Activated T-helper 17 cell treated with anti-CD3 and anti-CD28 coated beads, Interleukin-2, amount 50 U/mL, for 72 hours (primary cell): ENCODE measurements at places on chromosomes 1 and 21.
A peak's percentile ranks its signal among the peaks of the same experiment; 100 is the strongest.

DNA sequence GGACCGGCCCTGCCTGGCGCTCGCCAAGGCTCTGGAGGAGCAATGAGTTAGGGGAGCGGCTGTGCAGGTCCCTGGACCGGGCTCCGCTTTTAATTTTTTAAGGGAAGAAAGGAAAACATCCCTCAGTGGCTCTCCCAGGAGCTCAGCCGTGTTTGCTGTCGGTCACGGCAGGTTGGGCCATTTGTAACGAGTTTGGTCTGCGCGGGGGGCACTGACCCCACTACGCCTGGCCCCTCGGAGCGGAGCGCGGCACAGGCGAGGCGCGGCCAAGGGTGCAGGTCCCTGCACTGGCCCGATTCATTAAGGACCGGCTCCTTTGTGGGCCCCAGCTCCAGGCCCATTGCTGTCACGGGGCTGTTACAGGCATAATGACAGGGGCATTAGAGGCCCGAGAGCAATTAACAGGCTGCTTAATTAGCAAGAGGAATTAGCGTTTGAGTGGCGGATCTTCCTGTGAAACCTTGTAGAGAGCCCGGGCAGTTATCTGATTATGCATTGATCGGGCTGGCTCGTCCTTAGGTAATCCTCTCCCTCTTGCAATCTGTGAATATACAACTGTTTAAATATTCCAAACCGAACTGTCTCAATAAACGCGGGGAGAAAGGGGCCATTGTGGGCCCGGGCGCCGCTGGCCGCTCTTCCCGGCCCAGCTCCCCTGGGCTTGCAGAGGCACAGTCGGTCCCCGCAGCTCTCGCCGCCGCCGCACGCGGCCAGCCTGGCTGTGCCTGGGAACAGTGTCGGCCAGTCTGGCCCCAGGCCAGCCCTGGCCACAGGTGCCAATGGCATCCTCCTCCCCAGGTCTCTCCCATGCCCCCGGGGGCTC is 56.8 kb downstream of the PRDM16 start:
- no peak for ATAC-seq

DNA sequence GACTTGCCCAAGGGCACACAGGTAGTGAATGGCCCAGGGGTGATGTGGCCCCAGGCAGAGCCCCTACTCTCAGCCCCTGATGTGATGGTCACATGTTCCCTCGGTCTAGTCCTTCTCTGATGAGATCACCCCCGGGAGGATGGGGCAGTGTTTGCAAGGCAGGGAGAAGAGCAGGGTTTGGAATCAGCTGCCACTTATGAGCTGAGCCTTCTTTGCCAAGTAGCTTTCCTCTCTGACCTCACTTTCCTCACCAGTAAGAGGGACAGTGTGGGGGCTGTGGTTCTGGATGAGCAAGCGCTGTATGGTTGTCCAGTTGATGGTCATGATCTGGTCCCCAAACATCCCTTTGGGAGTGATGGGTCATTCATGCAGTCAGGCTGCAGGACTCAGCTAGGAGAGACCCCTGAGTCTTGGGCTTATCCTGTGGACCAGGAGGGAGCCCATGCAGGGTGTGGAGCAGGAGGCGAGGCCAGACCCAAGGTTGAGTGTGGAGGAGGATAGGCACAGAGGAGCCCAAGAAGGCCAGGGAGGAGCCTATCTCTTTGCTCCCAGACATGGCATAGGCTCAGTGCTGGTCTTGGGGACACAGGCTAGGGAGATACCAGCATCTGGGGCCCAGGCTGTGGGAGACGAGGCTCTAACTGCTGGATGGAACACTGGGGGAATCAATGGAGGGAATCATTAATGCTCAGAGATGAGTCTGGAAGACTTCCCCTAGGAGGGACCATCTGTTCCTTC is 15.9 kb upstream of the PEAR1 start:
- ATAC-seq: no peak

DNA sequence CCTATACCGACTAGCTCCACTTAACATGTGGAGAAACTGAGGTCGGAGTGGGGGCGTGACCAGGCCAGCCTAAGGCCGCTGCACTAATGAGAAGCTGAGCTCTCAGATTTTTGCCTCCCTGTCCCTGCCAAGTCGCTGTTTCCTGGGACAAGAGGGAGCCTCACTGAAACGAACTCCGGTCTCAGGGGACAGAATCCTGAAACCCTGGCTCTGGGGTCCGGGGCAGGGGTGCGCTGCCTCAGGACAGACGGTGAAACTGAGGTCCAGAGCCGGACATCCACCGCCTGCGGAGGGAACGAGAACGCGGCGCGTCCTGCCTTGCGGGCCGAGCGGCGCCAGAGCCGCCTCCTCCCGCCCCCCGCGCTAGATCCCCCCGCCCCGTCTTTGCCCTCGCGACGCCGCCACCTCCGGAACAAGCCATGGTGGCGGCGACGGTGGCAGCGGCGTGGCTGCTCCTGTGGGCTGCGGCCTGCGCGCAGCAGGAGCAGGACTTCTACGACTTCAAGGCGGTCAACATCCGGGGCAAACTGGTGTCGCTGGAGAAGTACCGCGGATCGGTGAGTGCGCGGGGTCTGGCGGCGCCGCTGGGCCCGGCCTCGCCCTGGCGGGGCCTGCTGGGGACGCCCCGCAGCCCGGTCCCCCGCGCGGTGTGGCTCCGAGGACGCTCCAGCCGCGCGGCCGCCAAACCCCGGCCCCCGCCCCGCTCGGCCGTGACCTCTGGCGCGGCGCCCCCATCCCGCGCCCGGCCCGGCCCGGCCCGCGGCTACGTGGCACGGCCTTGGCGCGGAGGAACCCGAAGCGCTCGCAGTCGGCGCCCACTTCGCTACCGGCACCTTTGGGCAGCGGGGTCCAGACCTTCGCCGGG is at the start of gene GPX7:
Gene GPX7, plus strand, starts transcription at position 381 of the 865 bp plus-strand sequence. Its CDS starts 39 bp downstream, at position 420.
- ATAC-seq: peak; percentile 75

- ATAC-seq: no peak
Measured at GRCh38 chr1:56533621-56534020, 45.7 kb downstream of the PLPP3 start.

GRCh38 chr1:47938520-47938919 is 58.7 kb downstream of the TRABD2B start:
- no peak for ATAC-seq

DNA sequence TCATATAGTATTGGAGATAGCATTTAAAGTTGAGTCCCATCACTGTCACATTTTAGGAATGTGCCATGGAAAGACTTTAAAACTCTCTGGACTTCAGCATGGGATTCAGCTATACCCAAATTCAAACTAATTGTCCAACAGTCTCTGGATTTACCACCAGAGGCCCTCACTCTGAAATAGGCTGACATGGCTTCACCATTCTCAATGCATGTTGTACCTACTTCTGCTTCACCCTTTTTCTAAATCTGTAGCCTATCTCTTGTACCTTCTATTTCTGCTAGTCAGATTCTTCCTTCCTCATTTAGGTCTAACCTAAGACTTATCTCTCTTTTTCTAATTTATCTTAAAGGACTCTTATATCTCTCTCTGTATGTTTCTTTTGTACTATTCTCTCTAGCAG is 512.7 kb upstream of the ZRANB2 start:
- no peak for ATAC-seq

DNA sequence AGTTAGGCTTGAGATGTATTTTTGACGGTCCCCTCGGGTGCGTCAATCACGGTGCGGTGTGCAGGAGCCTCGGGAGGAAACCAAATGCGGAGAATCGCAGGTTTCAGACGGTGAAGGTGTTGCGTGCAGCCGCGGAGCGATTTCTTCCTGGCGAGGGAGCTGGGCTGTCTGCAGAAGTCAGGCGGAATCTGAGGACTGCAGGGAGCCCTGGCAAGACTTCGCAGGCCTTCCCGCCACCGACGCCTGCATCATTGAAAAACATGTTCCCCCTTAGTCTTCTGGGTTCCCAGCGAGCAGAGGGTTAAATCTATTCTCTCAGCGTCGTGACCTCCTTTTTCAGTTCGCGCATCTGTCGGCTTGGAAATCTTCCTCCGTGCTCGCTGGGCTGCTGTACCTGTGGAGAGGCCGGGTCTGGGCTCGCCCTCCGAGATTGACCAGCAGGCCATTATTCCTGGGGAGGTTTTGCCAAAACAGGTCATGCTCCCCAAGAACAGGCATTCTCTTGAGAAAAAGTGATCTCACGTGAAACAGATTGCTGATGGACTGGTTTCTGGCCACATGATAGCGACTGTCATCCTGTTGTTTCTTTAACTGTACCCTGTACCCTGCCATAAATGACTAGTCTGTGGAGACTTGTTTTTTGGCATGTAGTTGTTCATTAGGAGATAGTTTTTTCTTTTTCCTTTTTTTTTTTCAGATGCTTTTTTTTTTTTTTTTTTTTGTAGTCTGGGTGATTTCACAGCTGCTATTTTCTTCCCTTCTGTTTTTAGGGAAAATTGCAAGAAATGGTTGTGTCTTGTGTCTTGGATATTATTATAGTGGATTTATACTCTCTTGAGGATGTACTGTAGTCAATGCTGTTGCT is 894 bp downstream of the EPB41 start:
- ATAC-seq: peak; percentile 55

DNA sequence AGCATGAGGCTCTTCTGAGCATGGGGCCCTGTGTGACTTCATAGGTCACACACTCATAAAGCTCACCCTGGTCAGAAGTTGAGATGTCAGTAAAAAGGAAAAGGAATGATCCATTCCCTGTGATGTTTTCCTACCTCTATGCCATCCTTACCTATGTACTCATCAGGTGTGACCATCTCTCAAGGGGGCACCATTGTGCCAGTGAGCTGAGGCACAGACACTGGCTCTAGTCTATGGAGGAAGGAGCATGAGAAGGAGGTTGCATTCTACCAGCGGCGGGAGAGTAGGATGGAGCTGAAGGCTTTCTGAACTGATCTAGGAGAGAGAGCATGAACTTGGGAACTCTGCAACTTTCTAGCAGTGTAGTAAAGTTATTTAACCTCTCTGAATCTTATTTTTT is 65.8 kb upstream of the RGL1 start:
- ATAC-seq: no peak

GRCh38 chr21:25687787-25688186 is 46.9 kb downstream of the ATP5PF start:
- ATAC-seq: no peak

DNA sequence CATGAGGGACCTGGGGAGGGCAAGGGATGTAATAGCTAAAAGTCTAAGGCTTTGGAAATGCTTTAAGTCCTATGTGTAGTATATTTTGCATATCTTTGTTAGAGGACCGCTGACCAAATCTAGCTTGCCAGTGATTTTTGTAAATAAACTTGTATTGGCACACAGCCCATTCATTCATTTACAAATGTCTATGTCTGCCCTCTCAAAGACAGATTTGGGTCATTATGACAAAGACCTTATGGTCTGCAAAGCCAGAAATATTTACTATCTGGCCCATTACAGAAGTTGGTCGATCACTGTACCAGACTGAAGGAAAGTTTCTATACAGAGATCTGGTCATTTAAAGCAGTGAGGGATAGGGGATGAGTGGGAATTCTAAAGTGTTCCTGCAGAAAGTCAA is 120.1 kb upstream of the RAVER2 start:
- ATAC-seq: no peak

DNA sequence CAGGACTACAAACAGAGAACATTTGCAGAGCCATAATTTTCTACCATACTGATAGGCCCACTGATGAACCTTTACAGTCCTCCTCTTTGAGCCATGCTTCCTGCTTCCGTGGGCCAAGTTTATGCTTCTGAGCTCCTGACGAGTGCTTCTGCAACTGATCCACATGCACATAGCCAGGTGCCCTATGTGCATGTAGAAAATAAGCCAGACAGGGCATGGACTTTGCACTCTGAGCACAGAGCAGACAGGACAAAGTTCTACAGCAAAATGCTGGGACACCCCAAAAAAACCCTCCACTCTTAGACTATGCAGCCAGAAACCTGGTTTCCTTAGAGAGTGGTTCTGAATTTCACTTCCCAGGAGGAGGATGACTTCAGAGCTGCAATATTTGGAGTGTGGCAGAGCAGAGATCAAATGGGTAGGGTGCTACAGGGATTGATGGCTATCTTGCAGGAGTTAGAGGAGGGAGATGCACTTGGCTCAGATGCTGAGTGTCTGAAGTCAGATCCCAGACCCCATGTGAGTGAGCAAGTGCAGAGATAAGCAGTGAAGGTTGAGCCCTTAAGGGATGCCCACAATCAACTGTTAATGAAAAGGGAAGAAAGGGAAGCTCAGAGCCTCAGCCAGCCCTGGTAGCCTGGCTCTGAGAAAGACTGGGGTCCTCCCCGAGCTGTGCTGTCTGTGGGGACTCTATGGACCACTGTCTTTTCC is 230.9 kb downstream of the DUSP10 start:
- ATAC-seq: no peak

DNA sequence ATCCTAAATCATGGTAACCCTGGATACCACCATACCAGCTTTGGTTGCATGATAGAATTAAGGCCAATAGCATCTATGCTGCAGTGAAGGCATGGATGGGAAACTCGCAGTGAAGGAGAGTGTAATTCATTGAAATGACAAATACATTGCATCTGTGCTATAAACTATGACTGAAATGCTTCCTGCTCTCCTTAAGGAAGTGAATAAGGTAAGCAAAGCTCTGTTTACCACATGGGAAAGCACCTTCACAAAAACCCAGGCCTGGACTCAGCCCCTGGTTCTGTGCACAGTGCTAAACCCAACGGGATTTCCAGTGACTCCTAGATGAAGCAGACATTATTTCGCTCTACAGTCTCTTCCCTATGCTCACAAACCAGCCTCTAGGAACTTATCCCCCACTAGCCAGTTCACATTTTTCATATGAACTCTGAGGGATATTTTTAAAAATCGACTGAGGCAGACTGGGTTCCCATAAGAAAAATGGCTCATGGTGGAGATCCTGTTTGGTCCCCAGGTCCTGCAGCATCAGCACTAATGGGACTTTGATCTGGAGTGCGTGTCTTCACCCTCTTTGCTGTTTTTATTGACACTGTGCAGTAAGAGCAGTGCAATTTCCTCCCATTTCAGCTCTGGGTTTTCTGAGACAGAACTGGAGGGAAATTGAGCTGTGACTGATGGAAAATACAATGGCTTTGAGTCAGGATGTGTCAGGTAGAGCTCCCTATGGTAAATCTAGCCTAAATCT is 362.7 kb downstream of the SIPA1L2 start:
- no peak for ATAC-seq

DNA sequence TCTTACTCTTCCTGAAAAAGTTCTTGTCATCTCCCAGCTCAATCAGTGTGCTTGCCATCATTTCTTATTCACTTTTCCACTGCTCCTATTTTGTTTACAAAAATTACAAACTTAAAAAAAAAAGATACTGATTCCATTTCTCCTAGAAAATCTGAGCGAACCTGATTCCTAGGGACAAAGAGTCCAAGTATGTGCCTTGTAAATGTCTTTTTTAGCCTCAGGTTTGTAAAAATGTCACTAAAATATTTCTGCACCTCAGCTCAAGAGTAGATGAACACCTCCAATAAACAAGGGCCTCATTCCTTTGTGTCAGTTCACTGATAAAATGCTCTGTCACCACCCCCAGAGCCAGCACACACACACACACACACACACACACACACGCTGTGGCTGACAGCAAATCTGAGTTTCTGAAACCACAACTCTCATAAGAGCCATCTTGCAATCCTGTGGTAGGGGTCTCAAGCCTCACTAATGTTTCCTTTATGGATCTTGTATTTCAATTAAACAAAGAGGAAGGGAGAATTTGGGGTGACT is 299.2 kb downstream of the PBX1 start:
- ATAC-seq: no peak
